T-helper 22 cell (primary cell): ENCODE measurements at places on chromosomes 1 and 21.

DNA sequence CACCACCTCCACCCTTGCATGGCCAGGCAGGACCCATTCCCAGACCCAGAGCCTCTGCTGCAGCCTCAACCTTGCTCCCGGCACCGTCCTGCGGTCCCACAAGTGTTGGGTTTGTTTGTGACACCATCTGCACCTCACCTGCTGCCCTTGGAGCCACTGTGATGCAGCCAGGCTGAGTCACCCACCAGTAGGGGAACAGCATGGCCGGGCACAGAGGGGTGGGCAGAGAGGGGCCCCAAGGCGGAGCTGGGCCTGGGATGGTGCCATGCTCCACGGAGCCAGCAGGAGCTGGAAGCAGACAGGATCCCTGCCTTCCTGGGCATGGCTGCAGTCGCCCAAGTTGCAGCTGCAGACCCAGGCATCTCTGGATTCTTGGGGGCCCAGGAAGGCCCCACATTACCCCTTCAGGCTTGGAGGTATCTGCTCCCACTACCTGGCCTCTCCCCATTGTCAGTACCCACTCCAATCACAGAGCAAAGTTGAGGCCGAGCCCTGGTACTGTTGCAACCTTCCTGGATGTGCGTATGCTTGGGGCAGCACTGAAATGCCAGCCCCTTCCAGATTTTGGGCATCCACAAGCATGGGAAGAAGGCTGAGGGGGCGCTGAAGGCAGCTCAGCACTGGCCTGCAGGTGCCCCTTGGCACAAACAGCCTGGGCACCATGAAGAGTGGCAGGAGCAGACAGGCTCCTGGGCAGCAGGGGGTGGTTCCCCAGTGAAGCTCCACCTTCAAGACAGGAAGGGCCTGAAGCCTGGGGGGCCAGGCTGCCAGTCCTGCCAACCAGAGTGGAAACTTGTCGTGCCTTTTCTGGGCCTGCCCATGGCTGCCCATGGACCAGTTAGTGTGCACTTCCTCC lies 172.8 kb downstream of the MATN1 start:
- DNase-seq: no peak

GRCh38 chr1:197838836-197839235 lies 63.6 kb upstream of the DENND1B start:
- no peak for DNase-seq

DNA sequence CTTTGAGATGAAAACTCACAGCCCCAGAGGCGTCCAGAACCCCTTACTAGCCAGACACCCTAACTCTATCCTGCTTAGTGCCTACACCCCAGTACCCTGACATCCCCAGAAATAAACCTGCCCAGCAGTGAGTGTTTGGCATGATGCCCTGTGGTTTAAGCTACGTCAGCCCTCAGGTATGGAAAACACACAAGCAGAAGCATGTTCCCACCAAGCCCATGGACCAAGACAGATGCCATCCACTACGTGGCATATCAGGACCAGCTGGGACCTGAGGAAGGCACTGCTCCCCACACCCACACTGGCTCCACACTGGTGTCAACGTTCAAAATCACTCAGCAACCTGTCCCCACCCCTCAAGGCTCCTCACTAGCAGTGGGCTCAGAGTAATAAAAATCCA lies 116.4 kb downstream of the SYT2 start:
- DNase-seq: no peak

DNA sequence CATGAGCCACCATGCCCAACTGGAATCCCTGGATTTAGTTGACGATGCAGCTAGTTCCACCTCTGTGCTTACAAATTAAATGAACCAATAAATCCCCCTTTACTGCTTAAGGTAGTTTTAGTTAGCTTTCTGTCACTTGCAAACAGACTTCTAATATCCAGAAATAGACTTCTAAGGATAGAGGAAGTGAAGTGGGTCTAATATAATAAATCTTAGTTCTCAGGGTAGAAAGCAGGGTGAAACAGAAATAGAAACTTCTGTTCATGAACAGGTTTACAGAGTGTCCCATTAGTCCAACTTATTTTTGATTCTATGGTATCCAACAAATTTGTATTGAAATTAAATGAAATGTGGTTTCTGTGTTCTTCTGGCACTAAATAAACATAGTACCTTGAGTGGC lies 20.1 kb downstream of the BCAS2 start:
- no peak for DNase-seq

GRCh38 chr1:227390525-227390924 lies 72.2 kb upstream of the CDC42BPA start:
- DNase-seq: no peak

DNA sequence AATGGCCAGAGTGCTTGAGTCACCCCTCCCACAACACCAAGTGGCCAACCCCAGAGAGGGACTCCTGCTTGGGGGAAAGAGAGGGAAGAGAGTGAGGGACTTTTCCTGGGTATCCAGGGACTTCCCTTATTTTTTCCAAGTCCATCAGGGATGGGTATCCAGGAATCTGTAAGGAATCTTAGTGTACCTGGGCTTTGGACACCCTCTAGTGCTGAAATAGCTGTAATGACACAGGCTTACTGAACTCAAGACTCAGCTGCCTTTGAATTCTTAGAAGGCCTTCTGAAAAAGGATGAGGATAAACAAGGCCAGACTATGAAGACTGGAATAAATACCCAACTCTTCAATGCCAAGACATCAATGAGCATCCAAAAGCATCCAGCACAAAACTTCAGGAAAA lies 12.0 kb downstream of the TSHB start:
- DNase-seq: no peak

DNA sequence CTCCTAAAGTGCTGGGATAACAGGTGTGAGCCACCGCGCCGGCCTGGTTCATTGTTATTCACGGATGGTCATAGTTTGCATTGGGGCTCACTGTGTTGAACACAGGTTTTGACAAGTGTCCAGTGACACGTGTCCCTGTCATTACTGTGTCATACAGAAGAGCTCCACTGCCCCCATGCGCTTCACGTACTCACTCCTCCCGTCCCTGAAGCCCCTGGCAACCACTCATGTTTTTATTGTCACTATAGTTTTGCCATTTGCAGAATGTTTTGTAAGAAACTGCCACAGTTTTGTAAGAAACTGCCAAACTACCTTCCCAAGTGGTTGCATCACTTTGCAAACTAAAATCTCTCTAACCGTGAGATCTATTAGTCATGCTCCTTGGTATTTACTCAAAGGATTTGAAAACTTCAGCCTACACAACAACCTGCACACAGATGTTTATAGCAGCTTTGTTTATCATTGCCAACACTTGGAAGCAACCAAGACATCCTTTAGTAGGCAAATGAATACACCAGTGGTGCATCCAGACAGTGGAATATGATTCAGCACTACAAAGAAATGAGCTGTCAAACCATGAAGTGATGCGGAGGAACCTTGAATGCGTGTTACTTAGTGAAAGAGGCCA lies 163.2 kb upstream of the COL6A1 start:
- no peak for DNase-seq

GRCh38 chr21:38282921-38283320 lies 26.1 kb downstream of the KCNJ15 start:
- no peak for DNase-seq

DNA sequence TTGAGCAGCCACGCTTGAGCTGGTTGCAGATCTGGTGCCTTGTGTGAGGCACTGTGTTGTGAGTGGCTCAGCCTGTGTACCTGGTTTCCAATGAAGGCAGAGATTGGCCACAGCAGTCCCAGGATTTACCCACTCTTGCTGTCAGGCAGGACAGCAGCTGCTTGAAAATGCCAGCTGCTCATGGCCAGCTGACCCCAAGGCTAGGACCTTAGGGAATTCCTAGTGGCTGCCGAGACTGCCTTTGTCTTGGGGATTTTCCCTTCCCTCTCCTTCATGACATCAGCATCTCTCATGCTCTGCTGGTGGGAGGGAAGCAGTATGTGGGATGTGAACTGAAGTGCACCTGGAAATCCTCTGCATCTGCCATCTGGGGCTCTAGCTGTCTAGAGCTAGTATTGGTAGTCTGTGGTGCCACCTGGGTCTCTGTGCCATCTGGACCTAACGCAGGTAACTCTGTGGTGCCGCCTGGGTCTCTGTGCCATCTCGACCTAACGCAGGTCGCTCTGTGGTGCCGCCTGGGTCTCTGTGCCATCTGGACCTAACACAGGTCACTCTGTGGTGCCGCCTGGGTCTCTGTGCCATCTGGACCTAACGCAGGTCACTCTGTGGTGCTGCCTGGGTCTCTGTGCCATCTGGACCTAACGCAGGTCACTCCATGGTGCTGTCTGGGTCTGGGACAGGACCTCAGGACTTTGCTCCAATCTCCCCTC lies 3.8 kb upstream of the LRRC47 start:
- no peak for DNase-seq

DNA sequence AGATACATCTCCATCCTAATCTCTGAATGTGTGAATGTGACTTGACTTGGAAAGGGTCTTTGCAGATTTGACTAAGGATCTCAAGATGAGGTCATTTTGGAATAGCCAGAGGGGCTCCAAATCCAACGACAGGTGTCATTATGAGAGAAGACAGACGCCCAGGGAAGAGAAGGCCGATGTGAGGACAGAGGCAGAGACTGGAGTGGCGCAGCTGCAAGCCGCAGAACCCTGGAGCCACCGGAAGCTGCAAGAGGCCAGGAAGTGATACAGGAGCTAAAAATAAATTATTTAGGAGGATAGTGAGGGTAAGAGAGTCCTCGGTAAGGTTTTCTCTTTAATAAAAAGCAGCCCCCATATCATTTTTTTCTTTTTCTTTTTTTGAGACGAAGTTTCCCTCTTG lies 9.7 kb upstream of the AADACL4 start:
- DNase-seq: no peak

DNA sequence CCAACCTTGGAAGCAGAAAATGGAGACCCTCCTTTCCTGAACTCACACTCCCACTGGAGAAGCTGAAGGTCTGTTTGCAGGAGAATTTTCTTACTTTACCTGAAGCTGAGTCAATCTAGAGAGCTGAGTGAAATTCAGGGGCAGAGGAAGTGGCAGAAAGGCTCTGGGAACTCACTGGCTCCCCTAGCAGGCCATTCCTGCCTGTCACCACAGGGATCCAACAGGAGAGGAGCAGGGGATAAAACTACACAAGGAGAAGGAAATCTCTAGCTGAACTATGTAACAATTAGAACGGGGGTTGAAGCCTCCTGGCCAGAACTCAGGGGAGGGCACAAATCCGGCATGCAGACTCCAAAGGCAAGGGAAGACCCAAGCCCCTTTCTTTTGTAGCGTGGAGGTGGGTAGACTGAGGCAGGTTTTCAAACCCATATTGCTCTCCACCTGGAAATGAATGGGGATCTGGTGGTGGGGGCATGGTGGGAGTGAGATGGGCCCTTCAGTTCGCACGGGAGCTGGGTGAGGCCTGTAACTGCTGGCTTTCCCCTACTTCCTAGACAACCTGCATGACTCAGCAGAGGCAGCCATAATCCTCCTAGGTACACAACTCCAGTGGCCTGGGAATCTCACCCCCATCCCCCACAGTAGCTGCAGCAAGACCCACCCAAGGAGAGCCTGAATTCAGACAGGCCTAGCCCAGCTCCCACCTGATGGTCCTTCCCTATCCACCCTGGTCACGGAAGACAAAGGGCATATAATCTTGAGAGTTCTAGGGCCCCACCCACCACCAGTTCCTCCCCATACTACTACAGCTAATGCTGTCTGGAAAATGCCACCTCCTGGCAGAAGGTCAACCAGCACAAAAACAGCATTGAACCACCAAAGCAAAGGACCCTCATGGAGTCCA lies 158.1 kb downstream of the LTN1 start:
- DNase-seq: no peak

DNA sequence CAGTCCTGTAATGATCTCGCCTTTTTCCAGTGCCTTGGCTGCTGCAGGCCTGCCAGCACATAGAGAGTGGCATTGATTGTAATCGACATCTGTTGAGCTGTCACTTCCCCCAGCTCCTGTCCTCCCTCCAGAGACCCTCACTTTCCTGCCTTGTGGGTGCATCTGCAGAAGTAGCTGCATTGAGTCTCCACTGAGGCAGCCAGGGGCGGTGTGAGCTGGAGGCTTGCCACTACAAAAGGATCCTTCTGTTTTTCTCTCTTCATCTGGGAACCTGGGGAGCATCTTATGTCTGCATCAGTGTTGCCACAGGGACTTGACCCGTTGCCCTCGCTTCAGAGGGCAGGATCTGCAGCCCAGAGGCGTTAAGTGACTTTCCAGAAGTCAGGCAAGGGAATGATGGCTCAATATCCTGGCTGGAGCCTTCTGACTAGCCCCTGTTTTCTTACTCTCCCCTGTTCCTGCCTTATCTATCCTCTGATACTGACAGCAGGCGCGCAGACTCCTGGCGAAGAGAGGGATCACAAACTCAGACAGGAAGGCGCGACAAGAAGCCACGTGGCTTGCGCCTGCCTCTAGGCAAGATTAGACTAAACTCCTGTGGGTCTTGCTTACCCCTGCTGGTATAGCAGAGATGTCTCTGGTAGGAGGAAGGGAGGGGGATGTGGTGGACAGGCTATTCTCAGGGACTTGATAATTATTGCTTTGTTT lies 13.3 kb upstream of the FMOD start:
- DNase-seq: no peak

- no peak for DNase-seq
These were observed 616 bp downstream of the MCOLN3 start for GRCh38 chr1:85047472-85048295.

DNA sequence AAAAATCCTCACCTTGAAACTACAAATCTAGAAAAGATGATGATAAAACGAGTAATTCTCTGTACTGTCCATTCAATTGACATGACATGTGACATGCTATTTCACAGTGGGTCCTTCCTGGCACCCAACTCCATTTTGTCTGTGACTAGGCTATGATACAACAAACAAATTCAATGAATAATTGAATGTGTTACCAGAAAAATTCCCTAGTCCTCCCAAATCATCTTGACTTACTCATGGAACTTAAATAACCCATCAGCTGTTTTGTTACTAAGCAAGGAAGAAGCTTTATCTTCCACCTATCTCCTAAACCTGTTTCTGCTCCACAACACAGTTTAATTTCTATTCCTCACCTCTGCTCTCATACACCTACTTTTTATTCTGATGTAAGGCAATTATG lies 30.4 kb downstream of the B3GALNT2 start:
- DNase-seq: no peak

GRCh38 chr1:185964946-185965345 lies 230.8 kb downstream of the HMCN1 start:
- DNase-seq: no peak

GRCh38 chr1:37177230-37177864 lies 143.0 kb upstream of the GRIK3 start:
- no peak for DNase-seq

DNA sequence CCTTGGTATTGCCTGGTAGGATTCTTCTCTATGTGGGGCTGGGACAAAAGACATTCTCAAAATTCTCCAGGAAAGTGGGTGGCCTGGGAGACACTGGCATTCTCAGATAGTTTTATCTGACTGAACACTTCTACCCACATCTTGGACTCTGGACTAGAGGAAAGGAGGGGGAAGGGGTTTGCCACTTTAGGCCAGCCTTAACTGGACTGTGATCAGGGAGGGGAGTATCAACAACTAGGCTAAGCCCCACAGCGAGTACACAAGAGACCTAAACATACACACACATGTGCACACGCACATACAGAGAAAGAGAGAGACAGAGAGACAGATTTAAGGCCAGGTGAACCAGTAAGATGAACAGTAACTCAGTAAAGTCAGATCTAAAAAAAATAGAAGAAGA lies 1.2 kb upstream of the SEMA6C start:
- no peak for DNase-seq
